Fibroblast of the conjunctiva (primary cell): ENCODE measurements at places on chromosomes 2 and 18.

- peak; percentile 30 for DNase-seq
Measured at GRCh38 chr2:29223851-29224692, 108.9 kb downstream of the CLIP4 start.

- no peak for DNase-seq
Measured at GRCh38 chr18:70036168-70036567, 88.5 kb upstream of the CD226 start.

GRCh38 chr2:58732999-58733398, 491.9 kb upstream of the FANCL start:
- DNase-seq, result no peak

GRCh38 chr2:230899287-230899686, 25.8 kb downstream of the GPR55 start:
- no peak for DNase-seq

GRCh38 chr2:241138471-241138870, 10.8 kb downstream of the PASK start:
- no peak for DNase-seq

- no peak for DNase-seq
Measured at GRCh38 chr18:48658721-48659120, 119.9 kb downstream of the CTIF start.

- no peak for DNase-seq
Measured at GRCh38 chr2:164794432-164795231, 47.0 kb downstream of the COBLL1 start.

- no peak for DNase-seq
Measured at GRCh38 chr2:28623582-28624405, 127.8 kb upstream of the PPP1CB start.

GRCh38 chr2:219500135-219500534, 1.4 kb downstream of the GMPPA start:
- DNase-seq, result no peak

DNA sequence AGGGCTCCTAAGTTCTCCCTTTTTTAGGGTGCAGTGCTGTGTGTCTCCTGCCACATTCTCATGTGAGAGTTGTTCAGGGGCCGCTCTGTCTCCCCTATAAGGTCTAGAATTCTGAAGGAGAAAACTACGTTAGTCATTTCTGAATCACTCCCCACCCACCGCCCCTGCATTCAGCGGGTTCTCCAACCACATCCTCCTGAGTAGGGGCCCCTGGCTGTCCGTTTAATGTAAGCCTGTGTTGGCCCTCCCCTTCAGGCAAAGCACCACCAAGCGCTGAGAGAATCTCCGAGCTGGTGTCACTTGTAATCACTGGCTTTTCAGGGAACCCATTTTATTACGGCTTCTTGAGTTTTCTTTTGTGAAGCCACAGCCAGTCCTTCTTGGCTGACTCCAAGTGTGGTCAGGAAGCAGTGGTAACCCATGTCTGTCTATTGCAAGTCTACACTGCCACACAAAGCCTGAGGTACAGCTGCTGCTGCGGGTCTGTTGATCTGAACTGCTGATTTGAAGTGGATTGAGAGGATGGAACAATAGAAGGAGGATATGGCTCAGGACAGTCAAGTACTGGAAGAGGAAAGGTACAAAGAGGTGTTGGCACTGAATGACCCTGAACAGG, 16.9 kb downstream of the LCT start:
- DNase-seq, result no peak

- DNase-seq, result no peak
Measured at GRCh38 chr2:144515696-144516410, 4.1 kb downstream of the ZEB2 start.

DNA sequence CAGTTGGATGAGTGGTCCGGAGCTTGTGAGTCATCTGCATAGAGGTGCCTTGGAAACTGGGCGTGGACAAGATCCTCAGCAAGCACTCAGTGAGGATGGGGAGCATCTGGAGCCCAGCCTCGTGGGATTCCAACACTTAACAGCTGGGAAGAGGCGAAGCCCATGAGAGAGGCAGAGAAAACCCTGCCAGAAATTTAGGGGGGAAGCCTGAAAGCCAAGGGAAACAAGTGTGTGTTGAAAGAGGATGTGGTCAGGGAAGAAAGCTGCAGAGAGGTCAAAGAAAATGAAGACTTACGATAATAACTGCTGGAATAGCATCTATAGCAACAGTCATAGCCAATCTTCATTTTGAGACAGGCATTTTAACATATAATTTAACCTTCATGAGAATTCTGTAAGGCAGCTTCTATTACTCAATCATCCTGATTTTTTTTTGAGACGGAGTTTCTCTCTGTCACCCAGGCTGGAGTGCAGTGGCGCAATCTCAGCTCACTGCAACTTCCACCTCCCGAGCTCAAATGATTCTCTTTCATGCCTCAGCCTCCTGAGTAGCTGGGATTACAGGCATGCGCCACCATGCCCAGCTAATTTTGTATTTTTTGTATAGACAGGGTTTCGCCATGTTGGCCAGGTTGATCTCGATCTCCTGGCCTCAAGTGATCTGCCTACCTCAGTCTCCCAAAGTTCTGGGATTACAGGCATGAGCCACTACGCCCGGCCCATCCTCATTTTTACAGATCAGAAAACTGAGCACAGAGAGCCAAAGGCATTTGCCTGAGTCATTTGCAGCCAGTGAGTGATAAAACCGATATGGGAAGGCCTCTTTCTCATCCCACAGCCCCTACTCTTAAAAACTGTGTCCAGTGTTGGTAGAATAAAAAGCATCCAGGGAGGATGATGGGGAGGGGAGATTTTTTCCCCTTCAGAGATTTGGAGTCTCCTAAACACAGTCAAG, 214.4 kb upstream of the EPAS1 start:
- peak; percentile 94 for DNase-seq

- no peak for DNase-seq
Measured at GRCh38 chr2:214839464-214839863, 30.0 kb upstream of the BARD1 start.

DNA sequence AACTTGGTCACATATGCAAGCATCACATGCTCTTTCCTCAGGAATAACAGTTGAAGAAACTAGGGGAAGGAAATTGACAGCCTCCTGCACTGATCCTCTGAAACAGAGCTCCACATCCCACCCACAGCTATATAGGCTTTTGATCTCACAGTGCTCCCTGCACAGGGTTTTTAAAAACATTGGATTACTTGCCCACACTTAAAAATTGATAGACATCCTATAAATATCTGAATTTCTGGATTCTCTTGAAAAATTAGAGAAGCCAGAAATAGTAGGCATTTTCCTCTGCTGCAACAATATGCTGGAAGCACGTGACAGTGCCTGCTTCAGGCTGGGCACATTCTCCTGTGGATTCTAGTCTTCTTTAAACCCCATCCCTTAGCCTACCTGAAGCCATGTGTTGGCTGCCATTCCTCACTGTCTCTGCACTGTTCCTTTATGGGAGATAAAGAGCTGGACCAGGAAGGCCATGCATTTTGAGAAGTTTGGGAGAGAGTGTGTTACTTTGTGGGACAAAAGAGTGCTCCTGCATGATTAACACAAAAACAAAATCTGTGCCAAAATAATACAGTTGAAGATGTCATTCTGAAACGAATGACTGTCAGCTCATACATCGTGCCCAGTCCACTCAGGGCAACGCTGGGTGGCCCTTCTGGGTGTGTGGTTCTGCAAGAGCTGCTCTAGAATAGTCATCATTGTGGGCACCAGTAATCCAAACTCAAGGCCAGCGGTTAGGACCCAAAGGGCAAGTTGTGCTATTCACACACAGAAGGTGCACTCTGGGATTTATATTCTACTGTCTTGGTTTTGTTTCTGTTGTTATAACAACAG, 59.8 kb downstream of the GYPC start:
- DNase-seq, result no peak

- no peak for DNase-seq
Measured at GRCh38 chr2:205483095-205483494, 199.2 kb upstream of the NRP2 start.

- DNase-seq, result peak; percentile 63
Measured at GRCh38 chr2:6506361-6506794, 359.3 kb downstream of the CMPK2 start.

DNA sequence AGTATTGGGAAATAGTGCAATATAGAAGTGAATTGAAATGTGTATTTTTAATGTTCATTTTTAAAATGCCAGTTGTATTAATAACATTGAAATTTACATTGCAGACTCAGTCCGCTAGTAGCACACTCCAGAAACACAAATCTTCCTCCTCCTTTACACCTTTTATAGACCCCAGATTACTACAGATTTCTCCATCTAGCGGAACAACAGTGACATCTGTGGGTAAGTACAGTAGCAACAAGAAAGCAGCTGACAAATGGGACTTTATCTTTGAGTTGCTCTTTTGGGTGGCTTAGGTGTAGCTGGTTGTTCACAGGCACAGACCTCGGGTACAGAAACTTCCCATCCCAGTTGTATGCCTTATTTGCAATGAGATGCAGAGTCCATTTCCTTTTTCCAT, 118.2 kb upstream of the IL1R2 start:
- DNase-seq, result no peak

DNA sequence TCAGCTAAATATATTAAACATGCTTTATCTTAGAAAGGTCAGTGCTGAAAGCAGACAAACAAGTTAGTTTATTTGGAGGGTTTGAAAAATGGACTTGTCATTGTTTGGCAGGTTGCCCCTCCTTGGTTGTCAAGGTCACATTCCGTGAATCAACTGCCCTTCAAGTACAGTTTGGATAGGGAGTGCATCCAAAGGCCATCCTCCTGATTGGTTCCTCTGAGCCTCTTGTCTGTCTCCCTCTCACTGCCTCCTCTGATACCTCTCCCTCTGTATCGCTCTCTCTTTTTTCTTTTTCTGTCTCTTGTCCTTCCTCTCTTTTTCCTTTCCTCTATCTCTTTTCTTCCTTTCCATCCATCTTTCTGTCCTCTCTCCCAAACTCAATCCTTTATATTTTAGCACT, 5.4 kb downstream of the ITGAV start:
- DNase-seq, result no peak

DNA sequence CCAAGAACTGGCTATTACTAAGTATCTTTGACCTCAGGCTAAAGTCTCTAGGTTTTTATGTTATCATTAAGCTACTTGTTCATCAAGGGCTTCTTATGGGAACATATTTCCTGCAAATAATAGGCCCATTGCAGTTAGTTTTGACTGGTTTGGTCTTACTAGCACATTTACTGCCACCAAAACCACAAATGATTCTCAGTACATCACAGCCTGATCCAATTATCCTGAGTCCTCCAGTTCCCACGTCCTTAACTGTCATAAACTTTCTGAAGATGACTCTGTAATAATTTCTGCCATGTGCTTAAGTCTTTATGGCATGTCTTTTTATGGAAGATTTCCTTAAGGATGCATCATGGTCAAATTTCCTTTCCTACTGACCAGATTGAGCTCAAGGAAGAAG, 123.3 kb upstream of the TANK start:
- DNase-seq, result no peak

DNA sequence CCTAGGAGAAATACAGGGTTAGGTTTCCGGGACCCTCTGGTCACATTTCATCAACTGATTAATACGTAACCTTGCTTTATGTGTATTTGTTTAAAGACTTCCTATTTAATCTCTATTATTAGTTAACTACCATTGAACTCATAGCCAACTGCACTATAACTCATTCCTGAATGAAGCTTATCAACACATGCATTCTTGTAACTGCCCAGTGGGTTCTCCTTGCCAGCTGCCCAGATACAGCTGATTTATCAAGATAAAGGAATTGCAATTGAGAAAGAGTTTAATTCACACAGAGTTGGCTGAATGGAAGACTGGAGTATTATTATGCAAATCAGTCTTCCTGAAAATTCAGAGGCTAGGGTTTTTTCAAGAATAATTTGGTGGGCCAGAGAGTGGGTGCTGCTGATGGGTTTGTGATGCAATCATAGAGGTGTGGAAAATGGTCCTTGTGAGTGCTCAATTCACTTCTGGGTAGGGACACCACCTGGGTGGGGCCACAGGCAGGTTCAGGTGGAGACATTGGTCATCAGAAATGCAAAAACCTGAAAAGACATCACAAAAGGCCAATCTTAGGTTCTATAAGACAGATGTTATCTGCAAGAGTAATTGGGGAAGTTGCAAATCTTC, 21.1 kb upstream of the NOSTRIN start:
- no peak for DNase-seq

- no peak for DNase-seq
Measured at GRCh38 chr2:237955640-237956401, 11.0 kb upstream of the UBE2F start.

DNA sequence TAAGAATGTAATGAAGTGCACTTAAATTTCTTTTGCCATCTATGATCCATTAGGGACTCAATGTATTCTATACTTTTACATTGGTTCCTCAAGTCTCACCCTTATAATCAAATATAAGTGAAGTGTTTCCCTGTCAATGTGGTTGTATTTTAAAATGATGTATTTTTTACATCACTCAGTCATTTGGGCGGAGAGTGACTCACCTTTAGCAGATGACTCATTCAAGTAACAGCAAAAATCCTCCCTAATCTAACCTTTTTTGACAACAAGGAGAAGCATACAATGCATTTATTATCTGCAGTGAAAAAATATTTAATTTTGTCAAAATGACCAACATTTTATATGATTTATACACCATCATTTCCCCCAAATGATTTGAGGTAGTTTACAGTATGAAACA, 94.4 kb downstream of the FANCL start:
- no peak for DNase-seq

DNA sequence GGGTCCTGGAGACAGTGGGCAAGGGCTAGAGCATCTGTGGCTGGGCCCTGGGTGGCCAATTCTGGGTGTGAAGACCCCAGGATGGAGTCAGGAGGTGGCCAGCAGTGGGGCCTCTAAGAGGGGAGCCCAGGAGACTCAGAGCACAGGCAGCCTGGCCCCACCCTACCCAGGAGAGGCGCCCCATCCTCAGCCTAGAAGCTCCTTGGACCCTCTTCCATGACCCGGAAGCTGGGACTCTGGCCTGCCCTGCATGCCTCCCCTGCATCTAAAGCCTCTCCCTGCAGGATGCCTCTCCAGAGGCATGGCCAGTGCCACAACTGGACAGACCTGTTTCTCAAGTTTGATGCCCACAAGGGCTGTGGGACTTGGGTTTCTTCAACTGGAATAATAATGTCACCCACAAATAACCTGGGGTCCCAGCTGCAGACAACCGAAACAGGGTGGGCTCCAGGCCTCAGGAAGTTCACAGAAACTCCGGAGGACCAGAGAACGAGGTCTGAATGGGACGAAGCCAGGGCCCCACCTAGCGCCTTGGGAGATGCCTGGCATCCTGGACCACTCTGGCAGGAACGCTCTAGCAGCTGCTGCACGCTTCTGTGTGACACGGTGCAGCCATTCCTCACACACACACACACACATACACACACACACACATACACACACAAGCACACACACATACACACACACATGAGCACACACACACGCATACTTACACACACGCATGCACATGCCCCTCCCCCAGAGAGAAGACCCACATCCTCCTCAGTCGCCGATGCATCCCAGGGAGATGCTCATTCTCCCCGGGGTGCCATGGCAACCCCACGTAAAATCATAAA, 16.4 kb downstream of the KCNIP3 start:
- no peak for DNase-seq
